ENCODE measurements at places on chromosomes 11 and 22.
A peak's percentile ranks its signal among the peaks of the same experiment; 100 is the strongest.

GRCh38 chr11:30710221-30710620, 124.1 kb upstream of the MPPED2 start:
- DNase-seq, result no peak

DNA sequence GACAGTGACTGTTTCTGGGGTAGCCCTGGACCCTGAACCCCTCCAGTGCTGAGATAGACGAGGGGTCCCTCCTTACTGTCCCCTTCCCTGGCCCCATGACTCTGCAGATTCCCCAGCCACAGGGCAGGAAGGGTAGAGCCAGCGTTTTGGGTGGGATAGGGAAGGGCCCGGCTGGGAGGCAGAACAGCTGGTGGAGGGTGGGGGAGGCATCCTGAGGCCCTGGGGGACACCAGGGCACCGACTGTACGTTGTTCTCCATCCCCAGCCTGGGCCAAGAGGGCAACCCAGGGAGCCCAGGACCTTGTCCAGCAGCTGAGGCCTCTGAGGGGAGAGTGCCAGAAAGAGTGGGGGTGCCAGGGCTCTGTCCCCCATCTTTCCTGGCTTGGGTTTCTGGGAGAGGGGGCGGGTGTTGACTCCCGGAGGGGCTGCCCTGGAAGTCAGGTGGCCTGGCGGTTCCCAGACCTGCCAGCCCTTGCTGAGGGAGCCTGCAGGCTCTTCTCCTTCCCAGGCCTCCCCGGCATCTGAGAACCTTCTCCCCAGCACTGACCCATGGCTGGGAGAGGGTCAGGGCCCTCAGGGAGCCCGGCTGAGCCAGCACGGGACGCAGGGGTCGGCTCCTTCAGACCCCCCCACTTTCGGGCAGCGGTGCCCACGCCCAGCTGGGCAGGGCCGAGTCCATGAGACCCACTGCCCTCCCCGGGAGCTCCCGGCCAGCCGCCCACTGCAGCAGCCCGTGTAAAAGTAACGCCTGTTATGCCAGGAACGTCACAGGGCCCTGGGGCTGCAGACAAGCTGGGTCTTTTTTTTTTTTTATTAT, 30.3 kb downstream of the IGF2 start:
- no peak for DNase-seq

GRCh38 chr22:21741790-21742189, 6.2 kb upstream of the YPEL1 start:
- no peak for DNase-seq

GRCh38 chr11:68946416-68947090, 34.2 kb downstream of the MRGPRD start:
- no peak for DNase-seq

DNA sequence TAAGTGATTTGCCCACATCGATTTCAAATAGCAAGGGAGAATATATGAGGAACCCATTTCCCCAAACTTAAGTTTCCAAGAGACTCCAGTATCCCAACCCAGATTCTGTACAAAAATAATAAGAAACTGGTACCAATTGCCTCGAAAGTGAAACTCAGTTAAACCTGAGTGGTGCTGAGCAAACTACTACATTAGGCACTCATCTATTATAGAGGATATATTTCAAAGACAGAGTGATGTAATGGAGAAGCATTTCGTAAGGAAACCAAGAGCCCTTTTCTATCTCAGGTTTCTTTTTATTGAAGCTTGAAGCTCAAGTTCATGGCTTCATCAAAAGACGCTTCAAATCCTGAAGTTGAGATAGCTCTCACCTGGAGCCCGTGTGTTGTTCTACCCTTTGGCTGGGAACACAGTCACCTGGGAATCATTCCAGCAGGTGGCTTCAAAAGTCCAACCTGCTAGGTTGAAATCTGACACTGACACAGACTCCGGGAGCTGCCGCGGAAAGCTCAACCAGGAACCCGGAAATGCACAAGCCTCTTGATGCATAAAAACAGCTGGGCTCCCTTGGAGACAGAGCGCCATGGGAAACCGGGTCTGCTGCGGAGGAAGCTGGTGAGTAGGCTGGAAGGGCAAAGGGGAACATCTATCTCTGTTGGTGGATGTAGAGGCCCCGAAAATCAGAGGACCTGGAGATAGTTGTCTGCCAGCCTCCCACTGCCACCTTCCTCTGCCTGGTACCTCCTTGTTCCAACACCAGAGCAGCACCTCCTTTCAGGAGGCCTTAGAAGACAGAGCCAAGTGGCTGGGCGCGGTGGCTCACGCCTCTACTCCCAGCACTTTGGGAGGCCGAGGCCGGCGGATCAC, at the start of gene C11orf52:
TSS of gene C11orf52 (plus strand) at position 524 of the 867 bp plus-strand sequence. CDS start at position 584, 60 bp downstream.
- DNase-seq, result no peak

DNA sequence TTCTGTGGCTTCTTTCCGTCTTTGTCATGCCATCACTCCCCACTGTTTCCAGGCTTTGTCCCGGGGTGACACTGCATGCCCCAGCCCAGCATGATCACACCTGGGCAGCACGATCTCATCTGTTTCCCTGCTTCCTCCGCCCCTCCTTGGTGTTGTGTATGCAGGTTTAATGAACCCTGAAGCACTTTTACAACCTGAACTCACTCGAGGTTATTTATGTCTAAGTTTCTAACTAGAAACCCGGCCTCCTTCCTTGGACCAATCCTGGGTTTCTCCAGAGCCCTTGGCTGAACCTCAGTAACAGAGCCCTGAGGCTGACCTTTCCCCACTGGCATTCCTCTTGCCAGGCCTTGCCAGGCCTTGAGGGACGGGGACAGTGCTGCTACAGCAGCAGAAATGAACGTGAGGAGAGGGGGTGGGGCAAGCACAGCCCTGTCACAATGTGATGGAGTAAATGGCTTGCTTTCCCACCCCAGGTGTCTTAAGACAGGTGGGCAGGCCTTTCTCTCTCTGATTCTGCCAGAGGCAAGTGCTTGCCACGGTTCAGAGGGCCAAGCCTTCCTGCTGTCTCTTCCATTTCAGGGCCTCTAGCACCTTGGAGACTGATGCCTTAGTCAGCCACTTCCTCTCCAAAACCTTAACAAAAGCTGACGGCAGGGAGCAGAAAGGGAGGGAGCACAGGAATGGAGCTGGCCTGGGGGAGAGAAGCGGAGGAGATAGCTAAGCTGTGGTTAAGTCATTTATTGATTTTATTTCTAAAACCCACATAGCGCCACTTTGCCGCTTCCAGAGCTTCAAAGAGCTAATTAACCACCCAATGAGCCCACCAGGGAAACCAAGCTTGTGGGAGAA, 3.1 kb upstream of the PYGM start:
- DNase-seq, result no peak

- DNase-seq, result no peak
Observed at GRCh38 chr22:23225724-23226496, 45.6 kb downstream of the BCR start.

- DNase-seq, result no peak
Observed at GRCh38 chr11:100525635-100526034, 161.5 kb upstream of the ARHGAP42 start.

GRCh38 chr22:26835023-26835422, 177.6 kb downstream of the MIAT start:
- no peak for DNase-seq

DNA sequence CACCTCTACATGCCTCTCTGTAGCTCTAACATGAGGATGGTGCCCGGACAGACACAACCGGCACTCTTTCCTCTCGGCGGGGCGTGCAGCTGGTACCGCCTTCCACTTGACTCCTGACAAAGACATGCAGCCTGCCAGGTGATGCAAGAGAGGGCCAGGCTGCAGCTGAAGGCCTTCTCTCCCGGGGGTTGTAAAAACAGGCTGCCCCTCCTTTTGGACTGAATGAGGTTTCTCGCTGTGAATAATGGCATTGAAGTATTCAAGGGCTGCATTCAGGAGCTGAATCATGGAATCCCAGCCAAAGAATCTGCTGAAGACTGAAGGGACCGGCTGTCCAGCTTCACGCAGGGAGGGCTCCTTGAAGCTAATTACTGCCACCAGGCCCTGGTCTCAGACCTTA, 110.9 kb downstream of the GALNT18 start:
- no peak for DNase-seq

- no peak for DNase-seq
Observed at GRCh38 chr11:125375146-125375545, 120.9 kb downstream of the FEZ1 start.

GRCh38 chr11:45815747-45816146, 10.8 kb downstream of the SLC35C1 start:
- DNase-seq, result no peak

- no peak for DNase-seq
Observed at GRCh38 chr11:119982517-119983239, 155.2 kb downstream of the TRIM29 start.

DNA sequence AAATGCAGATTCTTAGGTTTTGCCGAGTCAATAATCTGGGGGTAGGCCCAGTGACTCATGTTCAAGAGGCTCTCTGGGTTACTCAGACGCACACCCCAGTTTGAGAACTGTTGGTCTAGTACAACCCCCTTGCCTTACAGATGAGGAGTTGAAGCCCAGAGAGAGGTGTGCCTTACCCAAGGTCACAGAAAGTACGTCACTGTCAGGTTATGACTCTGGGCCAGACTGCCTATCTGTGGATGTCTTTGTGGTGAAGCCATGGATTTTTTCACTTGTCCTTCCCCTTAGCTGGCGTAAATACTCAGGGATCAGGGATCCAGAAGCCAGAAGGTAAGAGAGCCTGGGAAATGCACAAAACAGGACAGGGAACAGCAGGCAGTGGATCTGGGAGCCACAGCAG, 25.2 kb upstream of the NECTIN1 start:
- no peak for DNase-seq

- DNase-seq, result no peak
Observed at GRCh38 chr11:132032555-132032954, 662.1 kb downstream of the NTM start.

DNA sequence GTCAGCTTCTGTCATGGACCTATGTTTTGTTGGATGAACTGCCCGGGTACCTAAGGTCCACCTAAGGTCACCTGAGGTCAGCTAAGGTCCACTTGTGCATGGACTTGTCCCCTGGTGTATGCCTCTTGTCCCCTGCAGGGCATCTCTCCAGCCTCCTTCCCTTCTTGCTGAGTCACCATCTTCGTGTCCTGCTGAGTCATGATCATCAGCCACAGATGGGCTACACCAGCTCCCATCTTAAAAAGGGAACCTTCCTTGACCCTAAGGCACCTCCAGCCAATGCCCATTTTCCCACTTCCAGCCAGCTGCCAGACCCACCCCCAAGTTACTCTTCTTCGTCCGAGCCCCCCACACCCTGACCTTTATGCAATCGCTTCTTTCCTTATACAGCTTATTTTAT, 544.9 kb downstream of the TBC1D22A start:
- DNase-seq, result no peak

DNA sequence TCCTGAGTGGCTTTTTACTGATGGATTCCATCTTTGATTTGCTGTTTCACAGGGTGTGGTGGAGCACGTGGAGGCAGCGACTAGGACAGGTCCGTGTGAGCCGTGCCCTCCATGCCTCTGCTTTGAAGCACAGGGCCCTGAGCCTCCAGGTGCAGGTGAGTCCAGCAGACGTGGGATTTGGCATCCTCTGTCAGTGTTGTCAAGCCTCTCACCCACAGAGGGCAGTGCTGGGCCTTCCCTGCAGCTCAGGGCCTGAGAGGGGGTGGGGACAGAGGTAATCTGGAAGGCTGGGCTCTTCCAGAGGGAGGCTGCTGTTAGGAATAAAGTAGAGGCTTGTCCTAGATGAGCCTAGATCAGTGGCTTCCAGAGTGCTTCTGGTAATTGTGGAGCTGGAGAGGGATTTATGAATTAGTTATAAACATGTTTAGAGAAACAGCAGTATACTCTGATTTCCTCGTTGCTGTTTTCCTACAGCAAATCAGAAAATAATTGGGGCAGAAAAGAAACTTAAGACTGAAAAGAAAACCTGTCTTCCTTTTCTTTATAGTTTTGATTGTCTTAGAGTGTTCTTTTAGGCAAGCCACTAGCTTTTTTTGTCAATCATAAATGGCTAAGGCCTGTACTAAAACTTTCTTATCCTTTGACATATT, 65.0 kb downstream of the SFI1 start:
- DNase-seq, result peak; percentile 40

- no peak for DNase-seq
Observed at GRCh38 chr22:42862045-42862734, 5.1 kb upstream of the ARFGAP3 start.

GRCh38 chr11:27471589-27472397, 797 bp downstream of the LGR4 start:
- peak; percentile 27 for DNase-seq

DNA sequence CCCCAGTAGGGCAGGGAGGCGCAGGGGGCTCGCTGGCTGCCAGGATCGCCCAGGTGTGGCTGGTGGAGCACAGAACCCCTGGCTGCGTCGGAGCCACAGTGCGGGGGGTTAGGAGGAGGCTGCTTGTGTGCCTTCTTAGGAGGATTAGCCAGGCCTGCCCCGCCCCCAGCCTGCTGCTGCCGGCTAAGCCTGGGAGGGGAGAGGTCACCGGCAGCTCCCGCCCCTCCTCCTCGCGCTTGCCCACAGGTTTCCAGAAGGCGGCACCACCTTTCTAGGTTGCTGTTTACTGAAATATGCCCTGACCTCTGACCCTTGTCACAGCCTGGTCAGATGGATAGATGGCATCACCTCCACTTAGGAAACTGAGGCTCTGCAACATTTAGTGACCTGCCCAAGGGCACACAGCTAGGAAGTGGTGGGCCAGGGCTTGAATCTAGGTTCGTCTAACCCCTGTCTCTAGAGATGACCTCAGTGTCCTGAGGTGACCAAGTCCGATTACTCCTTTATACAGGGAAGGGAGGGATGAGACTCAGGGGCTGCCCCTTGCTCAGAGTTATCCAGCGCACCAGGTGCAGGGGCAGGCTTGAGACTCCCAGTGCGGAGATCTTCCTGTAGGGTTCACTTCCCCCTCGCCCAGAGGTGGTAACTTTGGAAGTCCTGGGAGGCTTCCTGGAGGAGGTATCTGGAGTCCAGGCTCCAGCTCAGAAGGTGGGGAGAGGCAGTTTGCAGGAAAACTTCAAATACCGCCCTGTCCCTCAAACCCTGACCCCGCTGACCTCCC, 44.0 kb downstream of the MYO7A start:
- no peak for DNase-seq

- DNase-seq, result no peak
Observed at GRCh38 chr11:70368961-70369360, 29.4 kb upstream of the CTTN start.

GRCh38 chr11:17855531-17856290, 121.1 kb downstream of the KCNC1 start:
- no peak for DNase-seq

DNA sequence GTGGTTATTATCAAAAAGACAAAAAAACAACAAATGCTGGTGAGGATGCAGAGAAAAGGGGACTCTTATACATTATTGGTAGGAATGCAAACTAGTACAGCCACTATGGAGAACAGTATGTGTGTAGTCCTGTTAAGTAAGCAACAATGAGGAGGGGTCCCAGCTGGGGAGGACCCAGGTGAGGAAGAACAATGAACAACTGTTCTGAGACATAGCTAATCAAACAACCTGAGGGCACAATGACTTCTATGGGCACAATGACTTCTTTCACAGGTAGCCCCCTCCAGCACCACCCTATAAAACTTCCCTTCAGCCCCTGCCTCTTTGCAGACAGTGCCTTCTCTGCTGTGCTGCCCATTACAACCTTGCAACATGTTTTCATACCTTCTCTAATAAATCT, 5.6 kb downstream of the JAML start:
- no peak for DNase-seq

- no peak for DNase-seq
Observed at GRCh38 chr11:77100166-77101042, 2.2 kb upstream of the OMP start.
